SJCRH30 (cell line): ENCODE measurements at places on chromosomes 7 and 10. TPM values are rescaled to one million over a fixed set of nuclear protein-coding genes. Genes with fewer than 3 reads are reported as not detected.

Gene SHOC2
- 27.1 and 29.0 TPM in 2 replicates for total RNA-seq

Gene ZNF92
- total RNA-seq, result 28.5 and 33.6 TPM in 2 replicates

Gene NDUFB2
- total RNA-seq, result 158 and 204 TPM in 2 replicates

Gene MMRN2
- 1.6 and 1.9 TPM in 2 replicates for total RNA-seq

Gene UCMA
- not detected in 2 replicates for total RNA-seq

Gene COBL
- total RNA-seq, result 0.03 and 0.04 TPM in 2 replicates

Gene CYP3A4
- not detected in 2 replicates for total RNA-seq

Gene SFMBT2
- 7.4 and 8.2 TPM in 2 replicates for total RNA-seq

Gene RTKN2
- total RNA-seq, result 11.7 and 13.3 TPM in 2 replicates

Gene NPSR1
- total RNA-seq, result not detected in 2 replicates

Gene KIAA1549
- total RNA-seq, result 11.8 and 12.5 TPM in 2 replicates

Gene OAT
- total RNA-seq, result 99.3 and 99.4 TPM in 2 replicates

Gene CCDC3
- 106 and 112 TPM in 2 replicates for total RNA-seq

Gene SLC29A4
- 39.8 and 43.1 TPM in 2 replicates for total RNA-seq

Gene ARID5B
- total RNA-seq, result 10.3 and 10.5 TPM in 2 replicates

Gene GIMAP8
- total RNA-seq, result not detected in 2 replicates

Gene TRIL
- 9.4 and 9.5 TPM in 2 replicates for total RNA-seq

Gene NPY4R2
- total RNA-seq, result not detected in 2 replicates

Gene SVIL
- 42.5 and 65.0 TPM in 2 replicates for total RNA-seq

Gene AKAP9
- 49.8 and 69.9 TPM in 2 replicates for total RNA-seq

Gene FAM25G
- 0.63 TPM in 1 of 2 replicates, not detected in the other for total RNA-seq

Gene GPER1
- total RNA-seq, result 0.15 TPM in 1 of 2 replicates, not detected in the other

Gene ERVW-1
- 66.6 and 78.1 TPM in 2 replicates for total RNA-seq

Gene MOGAT3
- not detected in 2 replicates for total RNA-seq

Gene GTF2IRD1
- 49.3 and 58.8 TPM in 2 replicates for total RNA-seq

Gene NUP205
- total RNA-seq, result 210 and 212 TPM in 2 replicates

Gene LRMDA
- 0.24 TPM in 1 of 2 replicates, not detected in the other for total RNA-seq

Gene GRM8
- total RNA-seq, result 0.36 and 1.0 TPM in 2 replicates

Gene AOAH
- total RNA-seq, result 0.10 and 1.3 TPM in 2 replicates

Gene TMEM168
- total RNA-seq, result 15.5 and 16.4 TPM in 2 replicates

Gene NOS3
- 0.05 and 0.20 TPM in 2 replicates for total RNA-seq

Gene MAP3K8
- 0.53 and 1.2 TPM in 2 replicates for total RNA-seq

Gene SAP25
- total RNA-seq, result 0.30 and 1.2 TPM in 2 replicates

Gene HOXA2
- 2.8 and 4.2 TPM in 2 replicates for total RNA-seq

Gene BLNK
- not detected in 2 replicates for total RNA-seq

Gene GPR37
- total RNA-seq, result 0.30 and 0.56 TPM in 2 replicates

Gene PNLIPRP1
- not detected in 2 replicates for total RNA-seq

Gene TRIM50
- not detected in 2 replicates for total RNA-seq

Gene BRAT1
- 38.5 and 41.5 TPM in 2 replicates for total RNA-seq

Gene OR2A42
- not detected in 2 replicates for total RNA-seq

Gene C10orf67
- total RNA-seq, result 0.15 and 0.16 TPM in 2 replicates

Gene BAIAP2L1
- total RNA-seq, result 20.8 and 21.7 TPM in 2 replicates

Gene MEIG1
- not detected in 2 replicates for total RNA-seq

Gene EPO
- not detected in 2 replicates for total RNA-seq

Gene LOXL4
- total RNA-seq, result 8.1 and 8.7 TPM in 2 replicates

Gene RPP30
- total RNA-seq, result 47.6 and 54.9 TPM in 2 replicates

Gene TLX1
- not detected in 2 replicates for total RNA-seq

Gene HOXA10
- total RNA-seq, result 16.2 and 17.2 TPM in 2 replicates

Gene SPDYE6
- not detected in 2 replicates for total RNA-seq

Gene PALS2
- 54.4 and 55.1 TPM in 2 replicates for total RNA-seq
